ENCODE measurements at places on chromosomes 4 and X. TPM values are rescaled to one million over a fixed set of nuclear protein-coding genes. Genes with fewer than 3 reads are reported as not detected.

DNA sequence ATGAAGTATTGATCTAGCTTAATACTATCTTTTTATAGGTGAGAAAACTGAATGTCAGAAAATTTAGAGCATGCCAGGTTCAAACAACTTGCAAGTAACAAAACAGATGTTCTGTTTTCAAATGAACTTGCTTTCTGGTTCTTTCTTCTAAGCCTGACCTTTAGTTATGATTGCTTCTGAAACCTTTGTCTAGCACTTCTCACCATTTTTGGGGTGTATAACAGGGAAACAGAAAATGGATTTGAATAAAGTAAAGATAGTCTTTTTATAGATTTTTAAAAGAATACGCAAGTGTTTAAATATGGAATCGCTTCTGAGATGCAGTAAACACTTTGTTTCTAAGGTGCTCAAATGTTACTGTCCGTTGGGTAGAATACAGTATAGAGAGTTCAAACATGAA, 687.2 kb upstream of the CPEB2 start:
- no peak overlapping the region for H3K4me3 ChIP-seq
- no peaks in the 10 kb centered on the region for H3K27me3 ChIP-seq
- no peaks in the 10 kb centered on the region for H3K4me1 ChIP-seq
- DNase-seq = no peak
- no peak overlapping the region for H3K27ac ChIP-seq

- no peaks in the 10 kb centered on the region for H3K27me3 ChIP-seq
- no peaks in the 10 kb centered on the region for H3K4me1 ChIP-seq
- no peak overlapping the region for H3K4me3 ChIP-seq
- no peak for DNase-seq
- H3K36me3 ChIP-seq = no peaks in the 10 kb centered on the region
- H3K27ac ChIP-seq = no peak overlapping the region
These were observed 2050.7 kb downstream of the ARAP2 start for GRCh38 chr4:34193451-34194154.

The ZNF711 gene
- total RNA-seq = 8.0 TPM

The SCML2 gene
- total RNA-seq = 1.4 TPM

The TLR2 gene
- total RNA-seq = 7.0 TPM

DNA sequence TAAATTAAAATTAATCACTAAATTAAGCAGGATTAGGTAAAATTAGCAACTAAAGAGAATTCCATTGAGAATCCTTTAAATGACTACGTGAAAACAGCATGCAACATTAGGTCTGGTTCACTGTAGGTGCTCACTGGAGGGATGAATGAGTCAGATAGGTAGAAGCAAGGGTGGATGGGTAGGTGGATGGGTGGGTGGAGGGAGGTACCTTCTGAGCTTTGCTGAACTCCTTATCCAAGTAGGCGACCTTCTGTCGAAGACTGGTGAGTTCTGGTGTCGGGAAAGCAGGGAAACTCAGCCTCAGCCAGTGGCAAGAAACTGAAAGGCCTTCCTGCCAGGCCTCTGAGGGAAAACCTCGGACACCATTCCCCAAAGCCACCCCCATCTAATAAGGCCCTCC, 3.0 kb downstream of the GRIPAP1 start:
- no peak overlapping the region for H3K27ac ChIP-seq
- no peaks in the 10 kb centered on the region for H3K27me3 ChIP-seq
- peaks cover 45% of the 10 kb centered on the region for H3K36me3 ChIP-seq
- peaks cover 26% of the 10 kb centered on the region for H3K4me1 ChIP-seq
- DNase-seq = no peak
- H3K4me3 ChIP-seq = no peak overlapping the region

DNA sequence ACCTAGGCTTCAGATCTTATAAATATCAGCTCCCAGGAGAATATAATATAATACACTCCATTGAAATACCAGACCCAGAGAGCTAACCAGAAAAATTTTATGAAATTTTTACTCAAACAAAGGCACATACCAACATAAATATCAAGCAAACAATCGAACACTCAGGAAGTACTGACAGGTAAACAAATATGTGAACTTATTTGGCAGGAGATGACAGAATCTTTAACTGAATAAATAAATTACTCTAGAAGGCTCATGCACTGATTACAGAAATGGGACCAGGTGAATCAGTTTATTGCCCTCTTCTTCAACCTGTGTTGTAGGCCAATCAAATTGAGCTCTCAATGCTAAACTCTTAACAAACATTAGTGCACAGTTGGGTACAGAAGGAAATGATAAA, 225.2 kb upstream of the PABPC4L start:
- H3K27ac ChIP-seq = no peak overlapping the region
- no peaks in the 10 kb centered on the region for H3K36me3 ChIP-seq
- no peaks in the 10 kb centered on the region for H3K4me1 ChIP-seq
- DNase-seq = no peak
- no peaks in the 10 kb centered on the region for H3K27me3 ChIP-seq

DNA sequence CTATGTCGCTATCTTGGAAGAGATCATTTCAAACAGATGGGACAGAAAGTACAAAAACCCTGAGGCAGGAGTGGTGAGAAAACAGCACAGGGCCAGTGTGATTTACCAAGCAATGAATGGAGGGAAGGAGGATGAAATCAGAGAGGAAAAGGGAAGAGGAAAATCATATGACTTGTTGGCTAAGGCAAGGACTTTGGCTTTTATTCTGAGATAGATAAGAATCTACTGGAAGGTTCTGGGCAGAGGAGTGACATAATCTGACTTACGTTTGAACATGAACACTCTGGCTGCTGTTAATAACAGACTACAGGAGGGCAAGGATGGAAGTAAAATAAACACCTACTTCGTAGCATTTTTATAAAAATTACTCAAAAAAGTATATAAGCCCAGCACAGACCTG, 207.8 kb upstream of the SLC7A11 start:
- peaks cover 8% of the 10 kb centered on the region for H3K36me3 ChIP-seq
- no peak for DNase-seq

The FAT4 gene
- total RNA-seq = 4.6 TPM

The MCUB gene
- total RNA-seq = 11.8 TPM

The IL2 gene
- not detected for total RNA-seq

DNA sequence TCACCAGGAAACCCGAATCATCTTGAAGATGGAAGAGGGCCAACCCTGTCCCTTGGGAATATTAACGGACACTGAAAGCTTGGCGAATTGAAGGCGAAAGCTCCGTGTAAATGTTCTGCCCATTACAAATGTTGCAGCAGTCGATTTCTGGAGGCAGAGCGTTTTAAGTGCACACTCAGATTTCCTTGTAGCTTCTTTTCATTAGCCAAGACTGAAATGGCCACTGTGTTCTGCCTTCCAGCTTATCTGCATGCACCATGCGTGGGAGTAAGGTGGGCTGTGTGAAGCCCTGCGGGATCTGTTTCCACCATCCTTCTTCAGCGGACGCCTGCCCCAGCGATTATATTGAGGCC, 1.3 kb downstream of the SMIM20 start:
- H3K27ac ChIP-seq = peak overlapping the region; percentile 89
- H3K36me3 ChIP-seq = peaks cover 19% of the 10 kb centered on the region
- DNase-seq = no peak
- H3K4me3 ChIP-seq = peak overlapping the region; percentile 82
- peaks cover 30% of the 10 kb centered on the region for H3K4me1 ChIP-seq

DNA sequence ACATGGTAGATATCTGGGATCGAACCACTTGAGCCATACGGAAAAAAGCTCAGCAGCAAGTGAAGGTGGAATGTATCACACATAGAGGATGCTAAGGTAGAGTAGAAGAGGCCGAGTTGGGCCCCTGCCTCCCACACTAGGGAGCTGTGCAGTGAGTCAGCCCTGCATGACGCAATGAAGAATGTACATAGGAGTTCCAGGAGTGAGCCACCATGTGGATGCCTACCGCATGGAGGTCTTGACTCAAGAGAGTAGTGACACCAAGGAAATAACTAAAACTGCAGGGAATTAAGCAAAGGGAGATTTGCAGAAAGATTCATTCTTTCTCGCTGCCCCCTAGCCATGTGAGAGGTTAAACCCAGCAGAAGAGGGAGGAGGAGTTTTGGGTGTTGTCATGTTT, 389.6 kb upstream of the IGFBP7 start:
- H3K27me3 ChIP-seq = no peaks in the 10 kb centered on the region
- H3K4me3 ChIP-seq = no peak overlapping the region
- no peaks in the 10 kb centered on the region for H3K4me1 ChIP-seq

The GAGE1 gene
- total RNA-seq = not detected

GRCh38 chrX:23554304-23554703, 113.0 kb upstream of the PRDX4 start:
- H3K27me3 ChIP-seq = no peaks in the 10 kb centered on the region
- peak; percentile 5 for DNase-seq
- no peaks in the 10 kb centered on the region for H3K4me1 ChIP-seq
- H3K4me3 ChIP-seq = no peak overlapping the region
- no peaks in the 10 kb centered on the region for H3K36me3 ChIP-seq
- no peak overlapping the region for H3K27ac ChIP-seq

- H3K27me3 ChIP-seq = no peaks in the 10 kb centered on the region
- H3K36me3 ChIP-seq = peaks cover 6% of the 10 kb centered on the region
- DNase-seq = no peak
- no peak overlapping the region for H3K4me3 ChIP-seq
- no peak overlapping the region for H3K27ac ChIP-seq
These were observed 63.9 kb upstream of the TRIM2 start for GRCh38 chr4:153140294-153140693.

DNA sequence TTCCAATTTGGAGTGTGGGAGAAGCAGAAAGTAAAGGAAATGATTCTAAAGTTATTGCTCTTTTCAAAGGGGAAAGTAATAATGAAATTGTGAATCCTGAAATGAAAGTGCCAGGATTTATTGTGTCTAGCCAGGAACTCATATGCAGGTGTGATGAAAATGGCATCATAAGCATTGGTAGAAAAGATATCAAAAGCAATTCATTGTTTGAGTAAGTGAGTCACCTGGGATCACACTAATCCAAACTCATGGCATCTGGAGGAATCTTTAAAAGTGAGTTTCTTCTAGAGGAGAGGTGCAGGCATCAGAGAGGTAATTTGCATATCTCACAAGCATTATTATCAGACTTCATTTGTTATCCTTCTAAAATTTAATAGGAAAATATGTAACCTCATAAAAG, 84.7 kb downstream of the LARP7 start:
- peaks cover 8% of the 10 kb centered on the region for H3K4me1 ChIP-seq
- no peak overlapping the region for H3K4me3 ChIP-seq
- no peak overlapping the region for H3K27ac ChIP-seq
- DNase-seq = no peak
- no peaks in the 10 kb centered on the region for H3K27me3 ChIP-seq

DNA sequence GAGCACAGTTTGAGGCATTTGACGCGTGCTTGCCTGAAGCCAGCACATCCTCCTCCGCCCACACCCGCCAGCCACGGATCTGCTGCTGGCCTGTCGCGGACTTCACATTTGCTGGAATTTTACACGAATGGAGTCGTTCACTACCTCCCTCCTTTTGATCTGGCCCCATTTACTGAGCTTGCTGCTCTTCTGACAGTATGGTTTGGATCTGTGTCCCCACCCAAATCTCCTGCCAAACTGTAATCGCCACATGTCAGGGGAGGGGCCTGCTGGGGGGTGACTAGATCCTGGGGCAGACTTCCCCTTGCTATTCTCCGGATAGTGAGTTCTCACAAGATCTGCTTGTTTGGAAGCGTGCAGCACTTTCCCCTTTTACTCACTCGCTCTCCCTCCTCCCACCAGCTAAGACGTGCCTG, 19.9 kb upstream of the CPLX1 start:
- no peaks in the 10 kb centered on the region for H3K4me1 ChIP-seq
- DNase-seq = no peak

- H3K4me1 ChIP-seq = peaks cover 31% of the 10 kb centered on the region
- H3K4me3 ChIP-seq = no peak overlapping the region
- H3K27me3 ChIP-seq = no peaks in the 10 kb centered on the region
- no peak for DNase-seq
These were observed 25.1 kb downstream of the DHX15 start for GRCh38 chr4:24559032-24559821.

DNA sequence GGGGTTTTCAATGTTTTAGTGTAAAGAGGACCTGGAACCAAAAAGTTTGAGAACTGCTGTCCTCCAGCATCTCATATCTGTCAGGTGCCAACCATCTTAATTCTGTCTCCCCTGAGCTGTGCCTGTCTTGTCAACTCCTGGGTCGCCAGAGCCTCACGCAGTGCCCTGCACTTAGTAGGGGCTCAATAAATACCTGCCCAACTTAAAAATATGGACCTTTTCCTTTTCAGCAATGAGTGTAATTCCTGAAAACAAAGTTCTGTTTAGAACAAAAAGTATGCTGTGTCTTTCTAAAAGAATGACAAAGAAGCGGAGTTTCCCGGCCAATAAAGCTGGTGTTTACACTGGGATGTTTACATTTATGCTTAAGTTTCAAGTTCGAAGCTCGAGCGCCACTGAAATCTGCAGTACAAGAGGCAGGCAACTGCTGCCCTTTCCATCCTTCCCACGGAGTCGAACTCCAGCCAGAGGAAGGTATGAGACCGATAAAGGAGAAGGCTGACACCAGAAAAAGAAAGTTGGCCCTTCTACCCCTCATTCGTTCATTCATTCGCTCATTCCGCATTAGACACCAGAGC, 1.1 kb upstream of the HTATSF1 start:
- peak overlapping the region; percentile 73 for H3K4me3 ChIP-seq
- peaks cover 13% of the 10 kb centered on the region for H3K27me3 ChIP-seq
- peak overlapping the region; percentile 82 for H3K27ac ChIP-seq

GRCh38 chr4:153067376-153067775, 131.3 kb downstream of the FHDC1 start:
- no peak overlapping the region for H3K27ac ChIP-seq
- no peaks in the 10 kb centered on the region for H3K36me3 ChIP-seq
- peaks cover 12% of the 10 kb centered on the region for H3K4me1 ChIP-seq
- no peaks in the 10 kb centered on the region for H3K27me3 ChIP-seq

GRCh38 chr4:176014583-176015108, 51.0 kb upstream of the WDR17 start:
- no peak for DNase-seq
- no peaks in the 10 kb centered on the region for H3K27me3 ChIP-seq
- no peaks in the 10 kb centered on the region for H3K36me3 ChIP-seq
- no peaks in the 10 kb centered on the region for H3K4me1 ChIP-seq

DNA sequence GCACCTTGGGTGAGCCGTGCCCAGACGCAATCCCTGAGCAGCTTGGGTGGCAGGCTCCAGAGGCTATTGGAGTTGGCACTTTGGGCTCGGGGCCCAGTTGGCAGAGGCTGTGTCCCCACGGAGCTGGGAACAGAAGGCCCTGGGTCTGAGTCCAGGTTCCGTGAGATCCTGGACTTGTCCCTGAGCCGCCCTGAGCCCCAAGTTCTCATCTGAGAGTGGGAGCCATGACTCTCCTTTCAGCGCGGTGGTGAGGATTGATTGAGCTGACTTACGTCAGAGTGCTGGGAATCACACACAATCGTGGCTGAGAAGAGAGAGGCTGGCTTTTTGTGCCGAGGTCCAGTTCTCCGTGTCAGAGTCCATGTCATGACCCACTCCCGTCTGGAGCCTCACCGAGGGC, 98.0 kb downstream of the PSAPL1 start:
- H3K4me1 ChIP-seq = no peaks in the 10 kb centered on the region
- H3K36me3 ChIP-seq = no peaks in the 10 kb centered on the region
- H3K4me3 ChIP-seq = no peak overlapping the region
- no peak overlapping the region for H3K27ac ChIP-seq
- DNase-seq = no peak

The EFHC2 gene
- total RNA-seq = 0.95 TPM

GRCh38 chrX:153438532-153438931, 7.3 kb downstream of the TREX2 start:
- DNase-seq = no peak
- no peaks in the 10 kb centered on the region for H3K4me1 ChIP-seq
- H3K27ac ChIP-seq = no peak overlapping the region
- no peak overlapping the region for H3K4me3 ChIP-seq

All from Calu3 (cell line).